Renal cortical epithelial cell (primary cell): ENCODE measurements at places on chromosomes 3 and 15. TPM values are rescaled to one million over a fixed set of nuclear protein-coding genes. Genes with fewer than 3 reads are reported as not detected.

DNA sequence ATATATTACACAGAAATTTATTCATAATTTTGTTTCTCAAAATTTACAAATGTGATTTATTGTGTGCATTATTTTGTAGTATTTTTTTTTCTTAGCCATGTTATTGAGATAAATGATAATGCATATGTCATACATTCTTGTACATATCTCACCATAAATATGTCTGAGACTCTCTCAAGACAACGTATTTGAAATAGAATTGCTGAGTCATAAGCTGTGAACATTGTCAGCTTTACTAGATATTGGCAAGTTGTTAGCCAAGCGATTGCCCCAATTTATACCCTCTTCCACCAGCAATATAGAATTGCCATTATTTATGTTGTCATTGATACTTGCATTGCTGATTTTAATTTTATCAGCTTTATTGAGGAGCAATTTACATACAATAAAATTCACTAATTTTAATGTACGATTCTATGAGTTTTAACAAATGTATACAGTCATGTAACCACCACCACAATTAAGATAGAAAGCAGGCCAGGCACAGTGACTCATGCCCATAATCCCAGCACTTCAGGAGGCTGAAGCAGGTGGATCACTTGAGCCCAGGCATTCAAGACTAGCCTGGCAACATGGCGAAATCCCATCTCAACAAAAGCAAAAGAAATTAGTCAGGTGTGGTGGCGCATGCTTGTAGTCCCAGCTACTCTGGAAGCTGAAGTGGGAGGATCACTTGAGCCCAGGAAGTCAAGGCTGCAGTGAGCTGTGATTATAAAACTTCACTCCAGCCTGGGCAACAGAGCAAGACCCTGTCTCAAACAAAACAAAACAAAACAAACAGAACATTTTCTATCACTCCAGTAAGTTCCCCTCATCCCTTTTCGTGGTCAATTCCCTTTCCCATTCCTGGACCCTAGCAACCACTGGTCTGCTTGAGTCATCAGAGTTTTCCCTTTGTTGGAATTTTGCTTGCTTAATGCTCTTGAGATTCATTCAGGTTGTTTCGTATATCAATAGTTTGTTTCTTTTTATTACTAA is 373.1 kb downstream of the MFSD1 start:
- DNase-seq: peak; percentile 46

The GALNT15 gene
- total RNA-seq: 0.17 and 0.55 TPM in 2 replicates

DNA sequence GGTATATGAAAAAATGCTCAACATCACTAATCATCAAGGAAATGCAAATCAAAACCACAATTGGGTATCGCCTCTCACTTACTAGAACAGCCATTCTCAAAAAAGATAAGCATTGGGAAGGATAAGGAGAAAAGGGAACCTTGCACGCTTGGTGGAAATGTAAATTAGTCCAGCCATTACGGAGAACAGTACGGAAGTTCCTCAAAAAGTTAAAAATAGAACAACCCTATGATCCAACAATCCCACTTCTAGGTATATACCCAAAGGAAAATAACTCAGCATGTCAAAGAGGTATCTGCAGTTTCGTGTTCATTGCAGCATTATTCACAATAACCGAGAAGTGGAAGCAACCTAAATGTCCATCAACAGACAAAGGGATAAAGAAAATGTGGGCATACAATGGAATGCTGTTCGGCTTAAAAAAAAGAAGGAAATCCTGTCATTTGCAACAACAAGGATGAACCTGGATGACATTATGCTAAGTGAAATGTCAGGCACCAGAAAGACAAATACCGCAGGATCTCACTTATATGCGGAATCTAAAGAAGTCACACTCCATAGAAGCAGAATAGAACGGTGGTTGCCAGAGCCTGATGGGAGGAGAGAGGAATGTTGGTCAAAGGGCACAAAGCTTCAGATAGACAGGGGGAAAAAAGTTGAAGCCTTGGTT is 11.7 kb upstream of the CMTM7 start:
- no peak for DNase-seq

- peak; percentile 81 for DNase-seq
Observed at GRCh38 chr3:130892759-130893375, 1.0 kb upstream of the ATP2C1 start.
